Activated naive CD8-positive, alpha-beta T cell treated with anti-CD3 and anti-CD28 coated beads, Interleukin-2, amount 50 U/mL, for 24 hours (primary cell): ENCODE measurements at places on chromosomes 1 and 21.

DNA sequence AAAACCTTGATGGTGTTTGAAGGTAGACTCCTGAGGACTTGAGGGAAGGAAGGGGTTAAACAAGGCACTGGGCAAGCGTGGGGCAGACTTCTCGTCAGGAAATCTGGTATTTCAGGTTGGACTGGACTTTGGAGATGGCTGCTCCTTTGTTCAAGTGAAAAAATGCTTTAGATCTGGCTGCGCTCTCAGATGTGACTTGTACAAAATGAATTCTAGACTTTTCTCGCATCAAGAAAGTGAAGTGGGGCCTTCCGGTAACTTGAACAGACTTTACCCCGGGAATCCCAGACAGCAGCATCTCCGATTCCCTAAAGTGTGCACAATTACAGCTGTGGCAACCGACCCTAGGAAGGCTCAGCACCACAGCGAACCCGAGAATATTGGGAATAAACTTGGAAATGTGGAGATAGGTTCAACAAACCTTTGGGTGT lies 44.3 kb upstream of the ERRFI1 start:
- H3K36me3 ChIP-seq = no peaks in the 10 kb centered on the region
- peaks cover 12% of the 10 kb centered on the region for H3K27me3 ChIP-seq
- H3K27ac ChIP-seq = no peak overlapping the region
- no peak overlapping the region for H3K4me3 ChIP-seq
- no peak for DNase-seq

DNA sequence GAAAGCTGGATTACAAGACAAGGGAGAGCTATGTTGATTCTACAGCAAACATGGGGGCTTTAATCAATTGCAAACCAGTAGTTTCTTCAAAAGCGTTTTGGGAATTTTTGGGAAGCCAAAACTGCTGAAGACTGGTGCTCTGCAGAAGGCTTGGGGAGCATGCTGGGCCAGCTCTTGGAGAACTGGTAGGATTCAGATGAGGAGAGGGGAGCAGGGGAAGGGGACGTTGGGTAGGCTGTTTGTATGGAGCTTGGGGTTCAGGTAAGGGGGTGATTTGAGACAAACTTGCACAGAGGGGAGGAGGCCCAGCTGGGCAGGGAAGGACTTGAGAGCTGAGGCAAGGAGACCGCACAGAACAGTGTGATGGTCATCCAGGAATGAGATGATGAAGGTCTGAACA lies 2.6 kb upstream of the MYOG start:
- no peaks in the 10 kb centered on the region for H3K36me3 ChIP-seq
- H3K27me3 ChIP-seq = peaks cover 8% of the 10 kb centered on the region
- DNase-seq = no peak
- no peaks in the 10 kb centered on the region for H3K4me1 ChIP-seq
- no peak overlapping the region for H3K4me3 ChIP-seq

- no peak for DNase-seq
- H3K36me3 ChIP-seq = no peaks in the 10 kb centered on the region
- H3K4me3 ChIP-seq = no peak overlapping the region
- H3K4me1 ChIP-seq = no peaks in the 10 kb centered on the region
- H3K27ac ChIP-seq = no peak overlapping the region
Measured at GRCh38 chr21:36456729-36457414, 23.1 kb downstream of the CLDN14 start.

- no peak for DNase-seq
- H3K27me3 ChIP-seq = peaks cover 5% of the 10 kb centered on the region
- H3K36me3 ChIP-seq = no peaks in the 10 kb centered on the region
Measured at GRCh38 chr1:42358791-42359190, 21.8 kb upstream of the RIMKLA start.

DNA sequence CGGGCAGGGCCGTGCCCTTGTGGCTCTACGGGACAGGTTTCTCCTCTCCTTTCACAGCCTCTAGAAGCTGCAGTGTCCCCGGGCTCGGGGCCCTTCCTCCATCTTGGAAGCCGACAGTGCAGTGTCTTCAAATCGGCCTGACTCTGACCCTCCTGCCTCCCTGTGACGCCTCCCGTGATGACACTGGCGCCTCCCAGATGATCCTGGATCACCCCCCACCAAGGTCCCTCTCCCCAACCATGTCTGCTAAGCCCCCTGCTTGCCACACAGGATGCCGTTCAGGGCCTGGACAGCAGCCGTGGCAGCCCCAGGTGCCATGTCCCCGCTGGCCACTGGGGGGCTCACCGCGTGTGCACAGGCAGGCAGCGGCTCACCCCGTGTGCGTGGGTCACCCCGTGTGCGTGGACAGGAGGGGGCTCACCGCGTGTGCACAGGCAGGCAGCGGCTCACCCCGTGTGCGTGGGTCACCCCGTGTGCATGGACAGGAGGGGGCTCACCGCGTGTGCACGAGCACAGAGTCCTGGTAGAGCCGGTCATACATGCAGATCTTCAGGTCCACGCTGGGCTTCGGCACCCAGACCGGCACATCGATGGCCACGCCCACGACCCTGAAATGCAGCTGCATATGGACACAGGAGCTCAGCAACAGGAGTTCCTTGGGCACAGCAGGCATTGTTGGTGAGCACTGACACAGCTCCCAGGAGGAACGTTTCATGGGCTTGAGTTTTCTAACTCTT lies 24.9 kb upstream of the TMEM52 start:
- peaks cover 2% of the 10 kb centered on the region for H3K27me3 ChIP-seq
- H3K36me3 ChIP-seq = no peaks in the 10 kb centered on the region
- DNase-seq = peak; percentile 68
- H3K4me1 ChIP-seq = no peaks in the 10 kb centered on the region
- H3K4me3 ChIP-seq = peak overlapping the region; percentile 24
- H3K27ac ChIP-seq = no peak overlapping the region

DNA sequence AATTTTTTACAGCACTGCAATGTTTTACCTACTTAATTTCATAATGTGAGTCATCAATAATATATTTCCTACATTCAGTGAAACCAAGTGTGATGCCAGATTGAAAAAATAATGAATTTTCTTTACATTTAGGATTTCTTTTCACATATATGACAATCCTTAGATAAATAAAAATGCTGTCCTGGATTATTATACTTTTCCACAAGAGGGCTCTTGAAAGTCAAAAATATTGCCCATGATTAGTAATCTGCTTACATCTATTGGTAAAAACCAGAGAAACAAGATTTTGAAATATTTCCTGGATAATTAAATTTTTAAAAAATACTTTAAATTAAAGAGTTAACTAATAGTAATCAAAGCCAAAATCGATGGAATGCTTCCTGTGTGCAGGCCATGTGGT lies 86.8 kb upstream of the PLPPR4 start:
- no peaks in the 10 kb centered on the region for H3K36me3 ChIP-seq
- H3K27me3 ChIP-seq = no peaks in the 10 kb centered on the region
- H3K27ac ChIP-seq = no peak overlapping the region
- no peaks in the 10 kb centered on the region for H3K4me1 ChIP-seq

DNA sequence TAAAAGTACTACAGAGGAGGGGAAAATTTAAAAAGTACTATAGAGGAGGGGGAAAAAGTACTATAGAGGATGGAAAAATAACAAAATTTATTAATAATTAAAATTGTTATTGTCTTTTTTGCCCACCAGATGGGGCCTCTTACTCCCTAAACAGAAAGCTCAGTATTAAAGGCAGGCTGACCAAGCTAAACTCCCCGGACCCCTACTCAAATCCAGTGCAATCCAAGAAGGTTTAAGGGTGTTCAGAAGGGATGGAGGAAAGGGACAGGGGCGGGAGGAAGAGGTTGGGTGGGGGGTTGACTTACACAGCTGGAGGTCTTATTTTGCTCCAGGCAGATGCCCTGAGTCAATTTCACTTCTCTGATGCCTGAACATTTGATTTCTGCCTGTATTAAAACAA lies 13.7 kb downstream of the CD34 start:
- peaks cover 1% of the 10 kb centered on the region for H3K27me3 ChIP-seq
- peaks cover 2% of the 10 kb centered on the region for H3K4me1 ChIP-seq
- DNase-seq = no peak

DNA sequence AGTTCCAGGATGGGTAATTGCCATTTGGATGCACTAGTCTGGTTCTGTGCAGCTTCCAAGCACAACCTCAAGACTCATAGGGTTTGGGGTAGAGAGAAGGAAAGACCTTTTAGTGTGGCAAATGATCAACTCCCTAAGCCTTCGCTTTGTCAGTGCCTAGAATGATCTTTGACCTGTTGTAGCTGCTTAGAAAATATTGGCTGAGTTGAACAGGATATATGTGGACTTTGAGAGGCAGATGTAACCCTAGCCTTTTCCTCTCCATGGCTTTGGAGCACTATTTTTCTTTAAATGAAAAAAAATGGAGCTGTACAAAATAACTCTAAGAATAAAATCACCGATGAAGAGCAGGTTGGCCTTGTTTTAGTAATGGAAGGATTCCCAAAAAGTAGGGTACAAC lies 41.7 kb downstream of the HLX start:
- no peaks in the 10 kb centered on the region for H3K4me1 ChIP-seq
- no peak overlapping the region for H3K27ac ChIP-seq
- no peaks in the 10 kb centered on the region for H3K36me3 ChIP-seq
- no peaks in the 10 kb centered on the region for H3K27me3 ChIP-seq
- no peak overlapping the region for H3K4me3 ChIP-seq

GRCh38 chr1:89170170-89171066 lies 5.4 kb downstream of the GBP7 start:
- no peak overlapping the region for H3K4me3 ChIP-seq
- no peak for DNase-seq
- H3K36me3 ChIP-seq = no peaks in the 10 kb centered on the region
- H3K27me3 ChIP-seq = no peaks in the 10 kb centered on the region
- H3K27ac ChIP-seq = no peak overlapping the region
- no peaks in the 10 kb centered on the region for H3K4me1 ChIP-seq

- H3K27me3 ChIP-seq = no peaks in the 10 kb centered on the region
- peaks cover 49% of the 10 kb centered on the region for H3K4me1 ChIP-seq
- DNase-seq = peak; percentile 89
- peak overlapping the region; percentile 70 for H3K27ac ChIP-seq
- H3K36me3 ChIP-seq = peaks cover 19% of the 10 kb centered on the region
- peak overlapping the region; percentile 76 for H3K4me3 ChIP-seq
Measured at GRCh38 chr1:154328318-154329151, 3.2 kb downstream of the ATP8B2 start.

- H3K4me3 ChIP-seq = no peak overlapping the region
- no peaks in the 10 kb centered on the region for H3K36me3 ChIP-seq
- H3K4me1 ChIP-seq = peaks cover 18% of the 10 kb centered on the region
- no peak for DNase-seq
Measured at GRCh38 chr21:38830671-38831525, 25.2 kb downstream of the ETS2 start.

- H3K4me1 ChIP-seq = no peaks in the 10 kb centered on the region
- H3K36me3 ChIP-seq = no peaks in the 10 kb centered on the region
- no peak overlapping the region for H3K4me3 ChIP-seq
- no peaks in the 10 kb centered on the region for H3K27me3 ChIP-seq
- no peak for DNase-seq
Measured at GRCh38 chr1:102120910-102121309, 124.2 kb upstream of the OLFM3 start.

- H3K4me1 ChIP-seq = peaks cover 79% of the 10 kb centered on the region
- H3K27me3 ChIP-seq = no peaks in the 10 kb centered on the region
- no peak for DNase-seq
- peak overlapping the region; percentile 3 for H3K27ac ChIP-seq
- peaks cover 7% of the 10 kb centered on the region for H3K36me3 ChIP-seq
- H3K4me3 ChIP-seq = no peak overlapping the region
Measured at GRCh38 chr21:37412603-37413360, 46.2 kb downstream of the DYRK1A start.

DNA sequence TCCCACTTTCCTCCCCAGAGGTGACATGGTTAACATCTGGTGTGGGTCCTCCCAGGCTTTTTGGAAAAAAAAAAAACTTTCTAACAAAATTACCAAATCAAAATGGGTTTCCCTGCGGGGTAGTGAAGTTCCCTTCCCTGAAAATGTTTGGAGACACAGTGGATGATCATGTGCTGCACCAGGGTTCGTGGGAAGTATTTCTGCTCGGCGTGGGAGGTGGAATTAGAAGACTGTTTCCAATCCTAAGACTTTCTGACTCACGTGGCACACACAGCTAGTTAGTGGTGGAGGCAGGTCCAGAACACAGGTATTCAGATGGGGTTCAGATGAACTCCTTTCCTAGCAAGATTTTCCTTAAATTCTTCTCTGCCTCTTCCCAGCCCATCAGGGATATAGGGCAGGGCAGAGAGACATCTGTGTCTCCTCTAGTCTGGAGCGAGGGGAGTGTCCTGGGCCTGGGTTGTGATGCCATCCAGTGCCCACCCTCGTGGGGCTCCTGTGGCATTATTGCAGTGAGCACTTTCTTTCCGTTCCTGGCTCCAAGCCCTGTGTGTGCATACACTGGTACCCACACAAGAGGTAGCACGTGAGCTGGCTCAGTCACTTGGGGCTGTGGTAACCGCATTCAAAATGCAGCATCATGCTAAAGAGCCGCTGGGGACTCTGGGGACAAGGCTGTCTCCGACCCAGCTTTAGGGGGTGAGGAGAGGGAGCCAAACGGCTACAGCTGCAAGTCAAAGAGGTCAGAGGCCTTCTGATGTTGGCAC lies 27.5 kb downstream of the KCNC4 start:
- H3K27ac ChIP-seq = peak overlapping the region; percentile 62
- peak overlapping the region; percentile 9 for H3K4me3 ChIP-seq
- peaks cover 59% of the 10 kb centered on the region for H3K4me1 ChIP-seq
- H3K27me3 ChIP-seq = peaks cover 2% of the 10 kb centered on the region
- peaks cover 5% of the 10 kb centered on the region for H3K36me3 ChIP-seq

GRCh38 chr1:5996641-5997270 lies 4.5 kb upstream of the NPHP4 start:
- H3K36me3 ChIP-seq = peaks cover 2% of the 10 kb centered on the region
- peaks cover 2% of the 10 kb centered on the region for H3K27me3 ChIP-seq
- H3K4me1 ChIP-seq = peaks cover 25% of the 10 kb centered on the region
- H3K4me3 ChIP-seq = no peak overlapping the region

DNA sequence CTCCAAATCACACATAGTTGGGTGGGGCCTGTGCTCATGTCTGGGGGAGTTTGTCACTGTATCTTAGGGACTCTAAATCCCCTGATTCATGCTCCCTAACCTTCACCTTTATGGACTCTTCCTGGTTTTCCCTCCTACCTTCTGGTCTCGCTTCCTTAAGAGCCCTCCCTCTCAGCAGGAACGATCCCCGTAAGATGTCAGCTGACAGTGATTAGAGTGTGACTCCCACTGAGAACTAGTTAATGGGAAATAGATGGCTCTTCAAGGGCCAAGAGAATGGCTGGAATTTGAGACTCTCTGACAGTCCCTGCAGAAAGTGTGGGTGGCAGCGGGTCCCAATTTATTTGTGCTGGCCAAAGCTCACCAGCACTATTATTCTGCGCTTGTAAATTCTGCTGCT lies 22.0 kb downstream of the LYPD8 start:
- H3K4me1 ChIP-seq = no peaks in the 10 kb centered on the region
- H3K36me3 ChIP-seq = no peaks in the 10 kb centered on the region
- no peak overlapping the region for H3K27ac ChIP-seq
- H3K4me3 ChIP-seq = no peak overlapping the region
